T-helper 1 cell (primary cell): ENCODE measurements at places on chromosomes 7 and 10.

DNA sequence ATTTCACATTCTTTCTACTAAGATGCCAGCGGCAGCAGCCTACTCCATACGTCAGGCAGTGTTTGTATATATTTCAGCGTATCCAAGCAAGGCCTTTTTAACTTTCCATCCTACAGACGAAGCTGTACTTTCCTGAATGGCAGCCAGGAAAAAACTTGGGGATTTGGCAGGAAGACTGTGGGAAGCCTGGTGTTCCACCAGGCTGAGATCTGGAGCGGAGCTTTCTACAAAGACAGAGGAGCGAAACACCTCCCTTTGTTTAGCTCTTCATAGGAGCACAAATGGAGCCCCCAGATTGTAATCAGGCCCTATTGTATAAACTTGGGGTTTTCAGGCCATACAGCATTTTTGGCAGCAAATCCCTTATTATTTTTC is 143.8 kb downstream of the TES start:
- DNase-seq, result no peak

DNA sequence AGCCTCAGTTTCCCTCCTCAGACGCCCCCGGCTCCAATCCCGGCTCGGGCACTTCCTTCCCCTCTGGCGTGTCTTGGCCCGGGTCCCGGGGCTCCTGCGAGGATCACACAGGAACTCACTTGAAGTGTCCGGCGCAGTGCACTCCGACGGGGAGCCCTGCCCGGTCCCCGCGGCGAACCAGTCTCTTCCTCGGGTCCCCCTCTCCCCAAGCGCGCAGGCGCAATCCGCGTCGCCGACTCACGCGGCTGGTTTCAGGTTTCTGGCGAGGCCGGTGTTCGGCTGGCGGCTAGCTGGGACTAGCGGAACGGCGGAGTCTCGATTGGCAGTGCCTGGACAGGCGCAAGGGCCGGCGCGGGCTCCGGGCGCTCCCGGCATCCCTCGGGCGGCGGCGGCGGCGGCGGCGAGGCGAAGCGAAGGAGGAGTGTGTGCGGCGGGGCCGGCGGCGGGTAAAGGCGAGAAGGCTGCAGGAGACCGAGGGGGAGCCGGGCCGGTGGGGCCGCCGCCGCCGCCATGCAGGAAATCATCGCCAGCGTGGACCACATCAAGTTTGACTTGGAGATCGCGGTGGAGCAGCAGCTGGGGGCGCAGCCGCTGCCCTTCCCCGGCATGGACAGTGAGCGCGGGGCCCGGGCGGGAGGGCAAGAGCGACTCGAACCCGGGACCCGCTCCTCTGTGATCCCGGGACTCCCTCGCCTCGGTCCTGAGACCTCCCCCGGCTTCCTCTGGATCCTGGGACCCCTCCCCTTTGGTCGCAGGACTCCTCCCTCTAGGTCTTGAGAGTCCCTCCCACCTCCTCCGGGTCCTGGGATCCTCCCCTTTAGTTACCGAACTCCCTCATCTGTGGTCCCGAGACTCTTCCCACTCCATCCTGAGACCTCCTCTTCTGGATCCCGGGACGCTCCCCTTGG is at the start of the genes CPSF4 and PTCD1:
Gene CPSF4 (plus strand): TSS at position 371 of the 908 bp plus-strand sequence. CDS start 140 bp downstream, at position 511.
Gene PTCD1 (minus strand): TSS at position 226 of the 908 bp plus-strand sequence. CDS start 3,556 bp downstream, outside the sequence.
- peak; percentile 73 for DNase-seq

DNA sequence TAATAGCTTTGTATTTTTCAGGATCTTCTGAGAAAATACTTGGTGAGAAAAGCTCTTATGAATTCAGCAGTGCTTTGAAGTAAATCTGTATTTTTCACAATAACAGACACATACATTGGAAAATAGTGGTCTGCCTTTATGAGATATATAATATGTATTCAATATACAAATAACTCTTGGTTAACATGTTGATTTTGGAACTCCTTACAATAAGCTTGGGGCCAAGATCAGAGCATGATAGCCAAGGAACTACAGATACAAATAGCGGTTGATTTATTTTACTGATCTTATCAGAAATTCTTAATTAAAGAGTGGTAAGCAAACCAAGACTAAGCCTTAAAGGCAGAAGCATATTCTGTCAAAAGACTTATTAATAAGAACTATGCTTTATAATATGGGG is 24.5 kb upstream of the NXPH1 start:
- no peak for DNase-seq

- no peak for DNase-seq
Measured at GRCh38 chr10:124522933-124523871, 61.6 kb downstream of the LHPP start.

- DNase-seq, result no peak
Measured at GRCh38 chr10:20489961-20490360, 407.1 kb downstream of the NEBL start.

- no peak for DNase-seq
Measured at GRCh38 chr10:99654390-99655175, 4.7 kb upstream of the ENTPD7 start.

GRCh38 chr10:15322356-15322755 is 48.7 kb downstream of the FAM171A1 start:
- no peak for DNase-seq

- DNase-seq, result no peak
Measured at GRCh38 chr7:140571538-140572122, 69.0 kb downstream of the DENND2A start.

DNA sequence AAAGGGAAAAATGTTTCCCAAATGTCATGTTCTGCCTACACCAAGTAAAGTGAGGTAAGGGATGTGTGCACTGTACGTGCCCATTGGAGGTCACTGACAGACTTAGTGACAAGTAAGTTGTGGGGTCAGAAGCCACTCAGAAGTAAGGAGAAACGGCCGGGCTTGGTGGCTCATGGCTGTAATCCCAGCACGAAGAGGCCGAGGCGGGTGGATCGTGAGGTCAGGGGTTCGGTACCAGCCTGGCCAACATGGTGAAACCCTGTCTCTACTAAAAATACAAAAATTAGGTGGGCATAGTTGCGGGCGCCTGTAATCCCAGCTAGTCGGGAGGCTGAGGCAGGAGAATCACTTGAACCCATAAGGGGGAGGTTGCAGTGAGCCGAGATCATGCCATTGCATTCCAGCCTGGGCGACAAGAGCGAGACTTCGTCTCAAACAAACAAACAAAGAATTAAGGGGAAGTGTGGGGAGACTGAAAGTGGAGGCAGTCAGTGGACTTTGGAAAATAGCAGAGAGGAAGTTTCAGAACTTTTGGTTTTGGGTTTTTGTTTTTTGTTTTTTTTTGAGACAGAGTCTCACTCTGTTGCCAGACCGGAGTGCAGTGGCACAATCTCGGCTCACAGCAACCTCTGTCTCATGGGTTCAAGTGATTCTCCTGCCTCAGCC is 114.8 kb downstream of the WDFY4 start:
- no peak for DNase-seq

DNA sequence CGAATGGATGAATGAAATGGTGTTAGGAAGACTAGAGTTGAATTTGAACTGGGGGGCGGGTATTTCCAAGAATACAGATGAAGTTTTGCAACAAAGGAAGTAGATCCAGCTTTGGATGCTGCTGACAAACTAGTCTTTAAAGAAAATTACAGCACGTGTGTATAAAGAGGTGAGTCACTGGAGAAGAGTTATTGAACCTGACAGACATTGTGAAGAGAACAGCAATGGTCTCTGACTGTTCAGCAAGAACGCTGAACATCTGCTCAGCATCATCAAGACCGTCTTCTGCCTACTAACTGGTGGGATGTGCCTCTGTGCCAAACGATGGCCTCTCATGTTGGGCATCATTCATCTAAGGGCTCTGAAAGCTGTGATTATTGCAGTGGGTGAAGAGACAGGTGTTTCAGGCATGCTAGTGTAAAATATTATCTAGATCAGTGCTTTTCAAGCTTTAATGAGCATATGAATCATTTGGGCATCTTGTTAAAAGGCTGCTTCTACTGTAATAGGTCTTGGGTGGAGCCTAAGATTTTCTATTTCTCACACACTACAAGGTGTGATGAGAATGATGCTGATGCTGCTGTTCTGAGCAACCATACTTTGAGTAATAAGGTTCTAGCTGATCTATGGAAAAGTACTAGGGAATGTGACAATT is 291.3 kb downstream of the PTEN start:
- DNase-seq, result no peak

- peak; percentile 29 for DNase-seq
Measured at GRCh38 chr7:43649755-43650274, 66.9 kb downstream of the STK17A start.

- no peak for DNase-seq
Measured at GRCh38 chr10:55330486-55330885, 529.5 kb upstream of the PCDH15 start.

DNA sequence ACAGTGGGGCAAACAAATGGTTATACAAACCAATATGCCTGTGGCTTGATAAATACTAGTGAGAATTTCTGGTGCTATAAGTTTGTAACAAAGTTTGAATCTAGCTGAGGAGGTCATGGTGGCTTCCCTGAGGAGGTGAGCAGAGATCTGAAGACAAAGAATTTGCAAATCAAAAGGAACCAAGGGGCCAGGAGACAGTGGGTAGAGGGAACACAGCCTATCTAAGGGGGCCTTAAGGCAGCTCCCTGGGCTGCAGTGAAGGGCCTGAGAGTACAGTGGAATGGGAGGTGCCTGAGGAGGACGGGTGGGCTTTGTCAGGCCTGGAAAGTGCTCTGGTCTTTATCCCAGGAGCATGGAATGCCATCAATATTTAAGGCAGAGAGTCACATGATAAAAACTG is 21.8 kb downstream of the RNF133 start:
- no peak for DNase-seq

DNA sequence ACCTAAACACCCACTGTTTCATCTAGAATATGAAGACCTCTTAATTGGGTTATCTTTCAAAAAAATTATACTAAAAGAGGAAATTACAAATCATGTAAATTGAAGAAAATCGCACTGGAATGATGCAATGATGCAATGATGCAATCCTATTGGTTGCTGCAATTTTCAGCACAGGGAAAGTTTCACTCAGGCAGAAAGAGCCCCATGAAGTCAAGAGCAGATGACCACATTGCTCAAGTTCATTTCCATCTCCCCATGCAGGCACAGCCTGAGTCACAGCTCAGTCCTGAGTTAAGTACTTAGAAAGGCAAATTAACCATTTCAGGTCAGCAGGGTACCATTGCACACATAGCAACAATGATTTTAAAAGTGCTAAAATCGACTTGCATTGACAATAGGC is 180.3 kb upstream of the MYO3A start:
- DNase-seq, result no peak

GRCh38 chr7:158120716-158121115 is 466.9 kb downstream of the PTPRN2 start:
- DNase-seq, result no peak

- no peak for DNase-seq
Measured at GRCh38 chr7:52705768-52706167, 329.7 kb upstream of the POM121L12 start.

DNA sequence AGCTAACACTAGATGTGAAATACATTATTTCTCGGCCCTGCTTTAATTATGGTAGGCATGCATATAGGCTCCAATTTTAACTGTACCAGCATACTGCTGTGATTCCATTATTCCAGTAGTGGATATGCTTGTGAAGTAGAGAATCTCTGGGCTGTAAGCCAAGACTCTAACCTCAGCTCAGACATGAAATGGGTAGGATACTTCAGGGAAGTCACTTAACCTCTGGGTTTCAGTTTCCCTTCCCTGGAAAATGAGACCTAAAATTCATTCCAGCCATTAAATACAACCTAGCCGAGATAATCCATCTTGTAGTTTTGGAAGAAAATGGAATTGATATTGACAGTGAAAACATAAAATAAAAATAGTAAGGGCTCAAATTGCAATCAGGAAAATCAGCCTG is 59.6 kb upstream of the TRIL start:
- DNase-seq, result no peak

GRCh38 chr10:73340121-73340520 is 18.5 kb downstream of the CFAP70 start:
- no peak for DNase-seq

GRCh38 chr10:117275121-117275520 is 34.2 kb downstream of the SLC18A2 start:
- no peak for DNase-seq

GRCh38 chr10:113036619-113037018 is 86.6 kb downstream of the TCF7L2 start:
- no peak for DNase-seq

- DNase-seq, result no peak
Measured at GRCh38 chr7:91918356-91918755, 22.3 kb upstream of the AKAP9 start.

DNA sequence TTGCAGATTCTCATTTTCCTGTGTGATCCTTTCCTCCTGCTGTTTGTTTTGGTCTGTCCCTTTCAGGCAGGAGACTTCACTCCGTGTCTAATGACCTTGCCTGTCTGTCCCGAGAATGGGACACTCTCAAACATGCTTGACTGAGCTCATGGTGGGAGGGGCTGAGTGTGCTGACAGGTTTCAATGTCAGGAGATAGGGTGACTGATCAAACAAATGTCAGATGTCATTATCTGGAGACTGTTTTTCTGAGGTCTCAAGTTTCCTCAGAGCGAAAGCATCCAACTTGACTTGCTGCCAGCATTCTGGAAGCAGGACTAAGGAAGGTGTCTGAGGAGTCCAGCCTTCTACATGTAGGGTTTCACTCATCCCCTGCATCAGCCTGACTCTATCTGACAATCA is 228.8 kb upstream of the KIAA1217 start:
- no peak for DNase-seq

DNA sequence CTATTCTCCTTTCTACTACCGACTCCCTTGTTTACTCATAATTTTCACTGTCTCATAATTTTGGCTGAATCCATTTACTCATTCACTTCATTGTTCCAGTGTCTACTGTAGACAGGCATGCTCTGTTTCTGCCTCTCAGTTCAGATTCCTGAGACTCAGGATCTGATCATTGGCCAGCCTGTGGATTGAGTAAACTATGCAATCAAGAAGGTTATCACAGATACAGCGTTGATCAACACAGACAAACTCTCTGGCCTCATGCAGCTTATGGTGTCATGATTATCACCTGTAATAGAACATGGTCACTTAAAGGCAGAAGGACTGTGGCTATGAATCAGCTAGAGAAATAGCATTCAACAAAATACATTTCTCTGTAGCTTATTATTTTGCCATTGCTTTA is 86.0 kb downstream of the SEMA3E start:
- DNase-seq, result no peak
